ENCODE measurements at places on chromosomes 16 and 17. TPM values are rescaled to one million over a fixed set of nuclear protein-coding genes. Genes with fewer than 3 reads are reported as not detected.

Gene SMIM36
- total RNA-seq, result 1.9 TPM

Gene PHKG2
- total RNA-seq, result 5.5 TPM

Gene MYH1
- total RNA-seq, result not detected

Gene KCNG4
- total RNA-seq, result 0.72 TPM

Gene RHBDL1
- 1.9 TPM for total RNA-seq

Gene PRDM7
- 2.2 TPM for total RNA-seq

Gene CX3CL1
- 1.2 TPM for total RNA-seq

Gene RAC3
- total RNA-seq, result 8.7 TPM

Gene GALR2
- 6.7 TPM for total RNA-seq

Gene CCL22
- total RNA-seq, result 1.4 TPM

Gene OMG
- total RNA-seq, result 9.9 TPM

Gene KRTAP4-5
- 5.5 TPM for total RNA-seq

Gene USP10
- total RNA-seq, result 34.4 TPM

Gene CA7
- total RNA-seq, result not detected

Gene FBXL16
- not detected for total RNA-seq

Gene MAP1LC3B
- total RNA-seq, result 53.4 TPM

Gene RPH3AL
- 46.5 TPM for total RNA-seq

Gene RGS11
- total RNA-seq, result 6.0 TPM

Gene NT5C3B
- 50.1 TPM for total RNA-seq

Gene GNGT2
- not detected for total RNA-seq

Gene WNK4
- not detected for total RNA-seq

Gene FAM20A
- total RNA-seq, result 10.8 TPM

Gene TBC1D3C
- total RNA-seq, result 8.7 TPM

Gene CLEC18A
- total RNA-seq, result 7.7 TPM

Gene YBX2
- 0.96 TPM for total RNA-seq

Gene ADAP2
- total RNA-seq, result 62.4 TPM

Gene GAS2L2
- 1.4 TPM for total RNA-seq

Gene MYH13
- total RNA-seq, result not detected

Gene FZD2
- 19.5 TPM for total RNA-seq

Gene TMEM238L
- total RNA-seq, result not detected

Gene NME3
- 33.0 TPM for total RNA-seq

Gene SLC6A2
- 2.6 TPM for total RNA-seq

Gene ADAM11
- 1.4 TPM for total RNA-seq

Gene CIITA
- 11.1 TPM for total RNA-seq

Gene ZNF423
- total RNA-seq, result 12.3 TPM

Gene ABAT
- 3.1 TPM for total RNA-seq
